Fibroblast of gingiva (primary cell): ENCODE measurements at places on chromosomes 13 and 19.

- no peak for DNase-seq
These were observed at the start of gene PROZ for GRCh38 chr13:113157929-113158747. Gene PROZ (plus strand): TSS chr13:113158648. CDS start chr13:113158661, 13 bp downstream.

- DNase-seq = no peak
These were observed 22.4 kb downstream of the ZNF329 start for GRCh38 chr19:58128041-58128685.

DNA sequence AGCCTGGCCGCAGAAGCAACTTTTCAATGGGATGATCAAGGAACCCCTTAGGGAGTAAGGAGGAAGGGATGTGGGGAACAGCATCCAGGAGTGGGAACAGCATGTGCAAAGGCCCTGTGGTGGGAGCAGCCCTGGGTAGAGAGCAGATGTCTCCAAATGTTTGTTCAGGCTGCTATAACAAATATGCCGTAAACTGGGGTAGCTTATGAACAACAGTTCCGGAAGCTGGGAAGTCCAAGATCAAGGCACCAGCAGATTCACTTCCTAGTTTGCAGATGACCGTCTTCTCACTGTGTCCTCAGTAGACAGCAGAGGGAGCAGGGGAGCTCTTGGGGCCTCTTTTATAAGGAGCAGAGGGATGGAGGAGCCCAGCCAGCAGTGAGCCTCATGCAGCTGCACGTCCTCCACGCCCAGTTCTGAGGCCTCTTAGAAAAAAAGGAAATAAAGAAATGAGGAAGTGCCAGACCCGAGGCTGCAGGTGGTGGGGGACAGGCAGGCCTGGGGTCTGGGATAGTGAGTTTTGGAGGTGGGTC lies 4.2 kb upstream of the LRRC25 start:
- DNase-seq = peak; percentile 54

DNA sequence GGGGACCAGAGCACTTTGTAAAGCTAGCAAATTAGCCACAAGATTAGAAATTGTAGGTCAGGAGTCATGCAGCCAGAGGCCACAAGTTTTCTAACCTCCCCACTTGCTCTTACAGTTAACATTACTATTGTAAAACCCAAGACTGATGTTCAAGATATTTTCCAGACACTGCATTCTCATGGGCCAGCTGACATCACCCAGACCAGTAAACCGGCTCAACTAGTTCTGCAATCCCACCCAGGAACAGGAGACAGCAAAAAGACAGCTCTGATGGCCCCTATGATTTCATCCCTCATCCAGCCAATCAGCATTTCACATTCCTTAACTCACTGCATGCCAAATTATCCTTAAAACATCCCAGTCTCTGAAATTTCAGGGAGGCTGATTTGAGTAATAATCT lies 178.5 kb downstream of the PRR20E start:
- no peak for DNase-seq

DNA sequence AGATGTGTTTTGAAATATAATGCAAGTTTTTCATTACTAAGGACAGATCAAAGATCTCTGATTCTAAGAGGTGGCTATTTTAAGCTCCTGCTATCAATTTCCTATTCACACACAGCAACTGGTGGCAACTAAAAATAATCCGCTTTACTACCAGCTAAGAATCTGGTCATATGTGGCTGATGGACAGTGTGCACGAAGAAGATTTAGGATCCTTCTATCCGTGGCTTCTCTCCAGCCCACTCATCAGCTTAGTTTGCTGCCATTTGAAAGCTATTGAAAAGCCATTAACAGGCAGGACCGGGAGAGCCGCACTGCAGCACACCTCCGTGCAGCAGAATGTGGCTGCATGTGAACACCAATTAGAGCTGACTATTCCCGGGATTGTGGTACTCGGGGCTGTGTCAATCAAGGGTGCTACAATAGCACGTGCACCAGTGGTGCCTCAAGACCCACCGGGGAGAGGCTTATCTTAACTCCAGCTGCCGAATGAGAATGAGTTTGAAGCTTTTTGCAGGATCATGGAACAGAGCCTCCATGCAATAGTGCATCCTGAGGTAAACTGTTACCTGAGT lies at the start of gene MYO16:
Gene MYO16 (plus strand): TSS at position 431 of the 572 bp plus-strand sequence. CDS start 234 bp downstream, outside the sequence.
- DNase-seq = no peak

DNA sequence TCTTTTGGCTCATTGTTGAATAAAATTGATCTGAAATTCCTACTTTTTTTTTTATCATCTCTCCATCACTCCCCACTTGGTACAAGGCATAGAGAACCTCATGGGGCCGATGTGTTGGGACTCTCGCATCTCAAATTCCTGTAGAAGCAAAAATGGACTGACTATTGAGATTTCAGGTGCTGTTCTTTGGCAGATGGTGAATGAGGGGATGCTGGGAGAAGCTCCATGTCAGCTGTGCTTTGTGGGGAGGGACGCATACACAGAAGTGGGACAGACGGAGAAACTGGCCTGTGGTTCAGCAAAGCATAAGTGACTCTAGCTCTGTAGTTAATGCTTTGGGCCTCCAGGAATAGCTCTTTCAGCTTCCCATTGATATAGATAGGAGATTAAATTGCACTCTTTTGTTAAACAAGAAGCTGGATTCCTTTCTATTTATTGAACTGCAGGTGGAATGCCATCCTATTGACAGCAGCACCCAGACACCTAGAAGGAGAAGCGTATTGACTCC lies 194.5 kb upstream of the RNF113B start:
- no peak for DNase-seq

- no peak for DNase-seq
These were observed 763.2 kb upstream of the SPRY2 start for GRCh38 chr13:81104035-81104715.

DNA sequence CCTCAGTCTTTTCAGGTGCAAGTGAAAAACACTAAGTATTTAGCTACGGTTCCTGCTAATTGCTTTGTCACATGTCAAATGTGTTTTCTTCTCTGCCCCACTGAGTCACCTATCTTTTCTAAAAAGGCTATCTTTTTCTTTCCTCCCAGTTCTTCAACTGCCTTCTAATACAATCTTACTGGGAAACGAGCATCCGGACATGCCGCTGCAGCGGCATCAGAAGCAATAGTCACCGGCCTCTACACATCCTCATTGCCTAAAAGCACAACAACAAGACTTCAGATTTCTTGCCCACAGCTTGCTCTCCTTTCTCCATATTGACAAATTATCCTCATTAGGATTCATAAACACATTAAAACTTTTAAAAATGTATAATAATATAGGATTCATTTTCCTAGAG lies 1.2 kb downstream of the PCDH9 start:
- no peak for DNase-seq

DNA sequence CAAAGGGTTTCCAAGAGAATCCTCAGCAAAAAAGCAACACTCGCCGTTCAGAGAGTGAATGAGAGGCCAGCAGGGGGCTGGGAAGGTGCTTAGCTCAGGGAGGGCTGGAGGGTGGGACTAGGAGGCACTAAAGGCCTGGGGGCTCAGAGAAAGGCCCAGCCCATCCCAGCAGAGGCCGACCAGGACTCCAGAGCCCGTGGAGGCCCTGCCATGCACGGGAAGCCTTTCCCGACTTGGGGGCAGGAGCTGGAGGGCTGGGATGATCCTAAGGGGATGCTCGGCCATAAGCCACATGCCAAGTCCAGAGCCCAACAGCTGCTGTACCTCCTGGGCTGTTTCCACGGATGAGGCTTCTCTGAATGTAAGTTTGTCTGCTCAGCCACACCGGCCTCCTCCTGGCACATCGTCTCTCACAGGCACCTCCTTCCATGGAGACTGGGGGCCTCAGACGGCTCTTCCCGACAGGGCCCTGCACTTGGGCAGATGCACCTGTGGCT lies 19.5 kb downstream of the RASA3 start:
- no peak for DNase-seq

DNA sequence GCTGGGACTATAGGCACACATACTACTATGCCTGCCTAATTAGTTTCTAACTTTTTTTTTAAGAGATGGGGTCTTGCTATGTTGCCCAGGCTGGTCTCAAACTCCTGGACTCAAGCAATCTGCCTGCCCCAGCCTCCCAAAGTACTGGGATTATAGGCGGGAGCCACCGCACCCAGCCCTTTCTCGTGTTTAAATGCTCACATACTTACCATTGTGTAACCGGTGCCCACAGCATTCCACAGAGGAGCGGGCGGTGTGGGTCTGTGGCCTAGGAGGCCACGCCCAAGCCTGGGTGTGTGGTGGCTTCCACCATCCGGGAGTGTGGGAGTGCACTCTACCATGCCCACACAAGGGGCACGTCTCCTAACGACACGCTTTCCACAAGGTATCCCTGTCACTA lies 7.7 kb downstream of the LMNB2 start:
- peak; percentile 18 for DNase-seq

- no peak for DNase-seq
These were observed 209.7 kb downstream of the LACC1 start for GRCh38 chr13:44089452-44089851.

- DNase-seq = no peak
These were observed 568 bp downstream of the ATP11A start for GRCh38 chr13:112690283-112690929.

DNA sequence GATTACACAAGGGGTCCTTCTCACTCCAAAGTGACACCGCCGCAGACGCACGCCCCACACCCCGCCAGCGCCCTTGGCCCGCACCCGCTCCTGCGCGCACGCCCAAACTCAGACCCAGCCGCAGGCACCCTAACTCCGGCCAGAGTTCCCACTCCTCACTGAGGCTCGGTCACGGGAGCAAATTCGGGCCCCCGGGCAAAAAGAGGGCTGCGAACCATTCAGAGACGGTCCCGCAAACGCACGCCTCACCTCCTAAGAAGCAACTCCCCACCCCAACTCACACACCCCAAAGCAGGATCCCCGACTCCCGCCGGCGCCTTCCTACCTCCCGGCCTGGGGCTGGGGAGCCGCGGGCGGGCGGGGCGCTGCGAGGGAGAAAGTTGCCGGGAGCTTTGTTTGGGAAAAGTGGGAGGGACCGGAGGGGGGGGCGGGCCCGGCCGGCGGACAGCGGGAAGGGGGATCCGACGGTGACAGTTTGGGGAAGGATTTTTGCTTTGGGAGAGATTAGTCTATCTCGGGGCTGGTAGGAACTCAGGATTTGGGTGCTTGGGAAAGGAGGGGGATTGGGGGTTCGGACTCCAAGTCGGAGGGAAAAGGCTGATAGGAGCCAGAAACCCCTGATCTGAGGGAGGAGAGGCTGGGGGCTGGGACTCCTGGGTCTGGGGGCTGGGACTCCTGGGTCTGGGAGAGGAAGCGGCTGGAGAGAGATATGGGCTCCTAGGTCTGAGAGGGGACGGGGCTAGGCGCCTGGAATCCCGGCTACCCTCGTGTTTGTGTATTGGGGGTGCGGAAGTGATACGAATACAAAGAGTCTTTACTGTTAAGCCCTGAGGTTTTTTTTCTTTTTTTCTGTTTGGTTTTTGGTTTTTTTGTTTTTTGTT lies at the start of gene TEAD2:
Gene TEAD2 (minus strand): TSS at position 369 of the 881 bp plus-strand sequence. CDS start 2,341 bp downstream, outside the sequence.
- DNase-seq = peak; percentile 42

GRCh38 chr19:43784241-43784980 lies 3.6 kb upstream of the KCNN4 start:
- DNase-seq = peak; percentile 60

DNA sequence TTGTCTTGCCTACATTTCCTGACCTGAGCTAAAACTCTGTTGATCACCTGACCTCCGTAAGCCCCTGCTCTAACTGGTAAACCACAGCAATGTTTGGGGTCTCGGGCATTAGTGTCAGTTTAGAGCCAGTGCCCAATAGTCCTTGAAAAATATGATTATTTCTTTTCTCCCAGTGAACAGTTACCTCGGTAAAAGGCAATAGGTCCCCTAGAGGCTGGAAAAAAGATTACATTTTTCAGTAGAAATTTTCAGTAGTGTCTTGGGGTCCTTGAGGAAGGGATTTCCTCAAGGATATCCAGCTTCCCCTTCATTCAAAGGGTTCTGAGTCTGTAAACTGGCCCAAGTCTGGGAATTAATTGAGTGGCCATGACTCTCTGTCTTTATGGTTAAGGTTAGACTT lies 177.5 kb downstream of the SLC7A1 start:
- no peak for DNase-seq

DNA sequence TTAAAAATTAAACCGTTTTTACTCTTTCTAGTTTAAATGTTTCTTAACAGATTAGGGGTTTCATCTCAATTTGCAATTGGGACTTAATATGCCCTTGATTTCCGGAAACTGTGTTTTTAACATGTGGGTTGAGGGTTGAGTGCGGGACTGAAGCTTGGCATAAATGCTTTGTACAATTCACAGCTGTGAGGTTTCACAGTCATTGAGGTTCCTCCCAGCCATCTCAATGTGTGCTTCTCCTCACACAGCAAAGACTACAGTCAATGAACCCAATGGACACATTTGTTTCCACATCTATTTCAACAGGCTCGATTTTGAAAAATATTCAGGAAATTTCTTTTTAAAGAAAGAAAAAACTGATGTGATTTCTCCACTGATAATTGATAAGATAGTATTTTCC lies 328.6 kb downstream of the TBC1D4 start:
- DNase-seq = no peak

DNA sequence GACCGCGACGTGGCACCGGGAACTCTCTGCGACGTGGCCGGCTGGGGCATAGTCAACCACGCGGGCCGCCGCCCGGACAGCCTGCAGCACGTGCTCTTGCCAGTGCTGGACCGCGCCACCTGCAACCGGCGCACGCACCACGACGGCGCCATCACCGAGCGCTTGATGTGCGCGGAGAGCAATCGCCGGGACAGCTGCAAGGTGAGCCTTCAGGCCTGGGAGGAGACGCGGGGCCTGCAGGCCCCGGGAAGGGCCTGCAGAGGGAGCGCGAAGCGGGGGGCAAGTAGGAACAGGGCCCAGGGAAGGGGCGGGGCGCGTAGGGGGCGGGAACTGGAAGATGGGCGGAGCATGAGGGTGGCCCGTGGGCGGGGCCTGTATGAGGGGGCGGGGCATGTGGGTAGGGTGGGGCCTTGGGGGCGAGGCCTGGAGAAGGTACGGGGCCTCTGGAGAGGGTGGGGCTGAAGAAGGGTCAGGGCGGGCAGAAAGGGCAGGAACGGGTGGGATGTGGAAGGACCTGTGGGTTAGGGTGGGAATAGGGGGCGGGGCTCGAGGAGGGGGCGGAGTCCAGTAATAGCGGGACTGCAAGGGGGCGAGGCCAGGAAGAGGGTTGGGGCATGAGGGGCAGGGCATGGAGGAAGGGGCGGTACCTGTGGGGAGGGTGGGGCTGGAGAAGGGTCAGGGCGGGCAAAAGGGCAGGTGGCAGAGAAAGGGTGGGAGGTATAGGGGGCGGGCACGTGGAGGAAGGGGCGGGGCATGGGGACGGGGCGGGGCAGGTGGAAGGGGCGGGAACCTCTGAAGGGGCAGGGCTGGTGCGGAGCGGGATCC lies 2.5 kb downstream of the CFD start:
- no peak for DNase-seq

DNA sequence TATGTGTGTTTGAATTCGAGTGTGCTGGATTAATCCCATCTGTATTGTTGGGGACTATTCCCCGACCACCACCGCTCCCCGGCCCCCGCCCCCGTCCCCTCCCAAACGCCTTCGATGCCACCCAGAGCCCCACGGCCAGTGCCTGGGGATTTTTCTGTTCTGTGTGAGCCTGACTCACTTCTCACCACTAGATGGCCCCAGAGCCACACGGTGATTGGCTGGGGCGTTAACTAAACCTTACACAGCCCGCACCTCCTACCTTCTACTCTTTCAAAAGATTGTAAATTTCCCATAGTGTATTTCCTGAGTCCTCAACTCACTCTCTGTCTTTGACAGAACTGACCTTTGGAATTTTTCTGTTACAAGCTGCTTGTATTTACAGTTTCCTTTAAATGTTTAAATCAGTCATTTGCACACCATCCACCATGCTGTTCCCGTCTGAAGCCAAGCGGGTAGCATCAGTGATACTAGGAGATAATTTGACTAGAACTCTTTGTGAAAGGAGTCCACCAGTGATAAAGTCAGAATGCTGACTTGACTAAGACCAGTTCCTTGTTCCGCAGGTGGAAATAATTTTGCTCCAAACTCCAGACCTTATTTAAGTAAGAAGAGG lies 61.4 kb downstream of the RFX2 start:
- peak; percentile 57 for DNase-seq
